ENCODE measurements at places on chromosomes 16 and 17.

GRCh38 chr16:27430923-27431484, 29.0 kb downstream of the IL21R start:
- no peak for DNase-seq

DNA sequence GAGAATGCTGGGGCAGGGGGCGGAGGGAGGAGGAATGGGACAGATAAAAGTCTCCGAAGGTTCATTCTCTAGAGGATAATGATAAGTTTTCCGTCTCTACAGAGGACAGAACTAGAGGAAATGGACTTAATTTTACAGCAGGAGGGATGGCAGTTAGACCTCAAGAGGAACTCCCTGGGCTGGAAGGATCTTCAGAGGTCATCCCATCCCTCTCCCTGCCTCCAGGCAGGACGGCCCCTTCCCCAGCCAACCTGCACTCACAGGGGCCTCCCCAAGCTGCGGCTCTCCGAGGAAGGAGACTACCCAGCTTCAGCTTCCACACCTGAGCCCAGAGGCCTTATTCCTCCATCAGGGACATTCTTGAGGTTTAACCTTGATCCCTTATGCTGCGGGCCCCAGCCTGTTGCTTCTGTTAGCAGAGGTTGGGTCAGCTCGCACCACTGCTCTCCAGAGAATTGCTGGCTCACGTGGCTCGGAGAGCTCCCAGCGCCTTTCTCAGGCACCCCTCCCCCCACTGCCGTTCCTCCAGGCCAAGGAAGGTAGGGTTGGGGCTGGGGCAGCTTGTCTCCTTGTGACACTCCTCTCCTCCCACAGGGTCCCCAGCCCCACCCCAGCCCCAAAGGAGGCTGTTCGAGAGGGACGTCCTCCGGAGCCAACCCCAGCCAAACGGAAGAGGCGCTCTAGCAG, 8.5 kb downstream of the ELOB start:
- no peak for DNase-seq

DNA sequence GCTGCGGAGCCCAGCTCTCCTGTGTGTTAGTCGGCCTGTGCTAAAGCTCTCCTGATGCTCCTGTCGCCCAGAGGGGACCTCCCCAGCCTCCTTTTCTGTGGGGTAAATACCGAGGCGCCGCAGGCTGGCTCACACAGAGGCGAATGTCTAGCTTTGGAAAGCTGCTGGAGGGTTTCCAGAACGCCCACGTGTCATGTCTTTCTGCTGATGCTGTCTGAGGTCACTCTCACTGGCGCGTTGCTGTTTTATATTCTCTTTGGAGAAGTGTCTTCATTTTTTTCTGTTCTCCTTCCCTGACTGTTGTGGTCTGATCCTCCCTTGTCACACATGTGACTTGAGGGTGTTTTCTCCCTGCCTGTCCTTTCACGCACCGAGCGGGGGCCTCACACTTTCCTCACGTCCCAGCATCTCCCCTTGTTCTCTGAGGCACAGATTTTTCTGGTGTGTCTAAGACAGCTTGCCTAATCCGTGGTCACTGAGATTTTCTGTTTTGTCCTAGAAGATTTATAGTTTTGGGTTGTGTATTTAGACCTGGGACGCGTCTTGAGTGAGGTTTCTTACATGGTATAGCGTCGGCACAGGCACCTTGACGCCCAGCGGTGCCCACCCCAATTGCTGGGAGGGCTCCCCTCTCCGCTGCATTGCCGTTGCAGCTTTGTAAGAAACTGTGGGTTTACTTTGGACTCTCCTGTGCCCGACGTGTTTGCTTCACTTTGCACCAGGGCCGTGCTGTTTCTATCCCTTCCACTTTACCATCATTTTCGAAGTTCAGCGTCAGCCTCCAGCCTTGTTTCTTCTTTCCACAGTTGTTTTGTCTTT, 92.1 kb upstream of the ZNF750 start:
- no peak for DNase-seq

GRCh38 chr17:57811638-57812280, 38.1 kb downstream of the MRPS23 start:
- no peak for DNase-seq

DNA sequence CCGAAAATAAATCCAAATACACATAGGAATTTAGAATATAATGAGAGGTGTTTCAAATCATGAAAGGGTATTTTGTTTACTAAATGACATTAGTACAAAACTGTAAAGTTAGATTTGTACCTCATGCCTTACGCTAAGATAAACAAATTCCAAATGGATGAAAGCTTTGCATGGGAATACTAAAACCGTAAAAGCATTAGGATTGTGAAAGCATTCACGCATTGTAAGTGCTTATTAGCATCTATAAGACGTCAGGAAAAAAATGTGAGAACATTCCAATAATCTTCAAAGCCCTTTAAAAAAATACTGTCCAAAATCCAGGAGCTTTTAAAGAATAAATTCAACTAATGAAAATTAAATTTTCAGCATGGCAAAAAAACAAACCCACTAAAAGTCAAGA, 24.8 kb upstream of the ALOX15 start:
- no peak for DNase-seq
